ENCODE measurements at places on chromosomes 6 and 20. TPM values are rescaled to one million over a fixed set of nuclear protein-coding genes. Genes with fewer than 3 reads are reported as not detected.

The PDYN gene
- 0.06 TPM for total RNA-seq

The DEFB124 gene
- not detected for total RNA-seq

The TMX4 gene
- 15.2 TPM for total RNA-seq

The PEX3 gene
- total RNA-seq: 11.3 TPM

Measured in A549 treated with RU486 at 1 μM for 4 hours (cell line).